Activated CD4-positive, alpha-beta memory T cell treated with anti-CD3 and anti-CD28 coated beads, Interleukin-2, amount 10 ng/mL, durations not matched to agents 7 days and 5 days (primary cell): ENCODE measurements at places on chromosomes 5 and 9. TPM values are rescaled to one million over a fixed set of nuclear protein-coding genes. Genes with fewer than 3 reads are reported as not detected.
A peak's percentile ranks its signal among the peaks of the same experiment; 100 is the strongest.

DNA sequence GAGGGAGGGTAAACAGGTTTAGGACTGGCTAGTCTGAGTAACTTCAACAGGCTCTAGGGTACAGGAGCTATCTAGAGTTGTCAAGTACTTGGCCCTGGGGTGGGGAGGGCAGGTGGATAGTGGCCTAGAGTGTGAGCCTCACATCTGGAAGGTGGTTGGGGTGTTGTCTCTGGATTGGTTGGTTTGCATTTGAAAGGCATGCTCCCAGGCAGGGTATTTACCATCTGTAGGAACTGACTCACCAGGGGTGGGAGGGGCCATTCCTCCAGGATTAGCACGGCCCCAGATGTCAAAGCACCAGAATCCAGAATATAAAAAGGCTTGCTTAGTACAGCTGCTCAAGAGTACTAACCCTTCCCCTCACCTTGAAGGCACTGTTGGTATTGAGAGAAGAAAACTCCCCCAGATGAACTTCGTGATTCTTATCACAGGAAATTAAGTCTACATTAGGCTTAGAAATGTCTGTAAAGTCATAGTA, 193.3 kb downstream of the NTRK2 start:
- no peak overlapping the region for H3K4me3 ChIP-seq
- H3K27me3 ChIP-seq = peaks cover 2% of the 10 kb centered on the region
- no peaks in the 10 kb centered on the region for H3K36me3 ChIP-seq
- H3K4me1 ChIP-seq = peaks cover 3% of the 10 kb centered on the region

- H3K27me3 ChIP-seq = no peaks in the 10 kb centered on the region
- no peaks in the 10 kb centered on the region for H3K4me1 ChIP-seq
- no peak overlapping the region for H3K4me3 ChIP-seq
- DNase-seq = no peak
- H3K36me3 ChIP-seq = no peaks in the 10 kb centered on the region
Observed at GRCh38 chr5:11452852-11453251, 451.4 kb downstream of the CTNND2 start.

- no peak overlapping the region for H3K27ac ChIP-seq
- DNase-seq = no peak
- H3K36me3 ChIP-seq = no peaks in the 10 kb centered on the region
- no peaks in the 10 kb centered on the region for H3K4me1 ChIP-seq
Observed at GRCh38 chr5:59358005-59358861, 535.3 kb downstream of the PDE4D start.

GRCh38 chr9:128243215-128244018, 32.4 kb downstream of the GOLGA2 start:
- H3K27ac ChIP-seq = no peak overlapping the region
- H3K27me3 ChIP-seq = peaks cover 15% of the 10 kb centered on the region
- no peak overlapping the region for H3K4me3 ChIP-seq
- DNase-seq = no peak

DNA sequence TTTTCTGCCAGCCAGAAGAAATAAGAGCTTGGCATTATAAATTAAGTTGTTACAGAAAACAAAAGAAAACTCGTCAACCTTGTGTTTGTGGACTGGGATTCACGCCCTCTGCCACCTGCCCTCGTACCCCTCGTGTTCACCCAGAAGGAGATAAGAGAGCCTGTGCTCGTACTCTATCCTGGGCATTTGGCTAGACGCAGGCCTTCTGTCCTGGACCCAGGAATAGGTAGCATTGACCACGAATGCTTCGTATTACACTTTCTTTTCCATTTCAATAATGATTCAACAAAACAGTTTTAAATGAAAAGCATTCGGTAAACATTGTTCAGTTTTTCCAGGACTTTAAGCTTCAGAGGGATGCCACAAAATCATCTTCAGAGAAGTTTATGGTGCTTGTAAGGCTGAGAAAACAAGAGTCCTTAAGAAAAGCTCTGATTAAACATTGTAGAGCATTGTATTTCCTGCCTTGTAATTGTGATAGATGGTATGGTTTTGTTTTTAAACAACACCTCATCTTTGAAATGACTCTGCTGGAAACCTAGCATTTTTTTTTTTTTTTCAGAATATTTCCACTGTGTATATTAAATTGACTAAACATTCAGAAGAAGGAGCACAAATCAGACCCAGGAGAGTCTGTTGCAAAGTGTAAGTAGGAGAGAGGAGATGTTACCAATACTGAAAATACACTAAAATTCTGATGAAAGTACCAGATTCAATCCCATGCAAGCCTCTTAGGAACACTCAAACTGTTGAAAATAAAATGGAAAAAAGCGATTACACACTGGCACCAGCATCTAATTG, 27.6 kb downstream of the MTX3 start:
- peaks cover 32% of the 10 kb centered on the region for H3K4me1 ChIP-seq
- peak overlapping the region; percentile 72 for H3K27ac ChIP-seq
- no peak for DNase-seq
- H3K36me3 ChIP-seq = peaks cover 3% of the 10 kb centered on the region
- no peak overlapping the region for H3K4me3 ChIP-seq
- peaks cover 3% of the 10 kb centered on the region for H3K27me3 ChIP-seq

DNA sequence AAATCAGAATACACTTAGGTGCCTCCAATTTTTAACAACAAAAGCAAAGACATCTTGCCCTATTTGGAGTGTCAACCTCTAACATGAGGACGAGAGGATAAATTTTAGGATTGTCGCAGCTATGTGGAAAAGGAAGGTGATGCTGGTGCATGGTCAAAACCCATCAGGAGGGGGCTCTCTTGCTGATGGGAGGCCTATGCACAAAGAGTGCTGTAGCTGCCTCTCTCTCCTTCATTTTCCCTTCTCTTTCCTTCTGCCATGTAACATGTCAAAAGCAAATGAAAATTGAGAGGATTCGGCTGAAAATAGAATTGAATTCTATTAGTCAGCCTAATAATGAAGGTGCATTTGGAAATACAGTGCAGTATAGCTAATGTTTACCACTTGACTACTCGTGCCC, 578.7 kb upstream of the ZNF462 start:
- no peak overlapping the region for H3K27ac ChIP-seq
- no peaks in the 10 kb centered on the region for H3K4me1 ChIP-seq
- H3K27me3 ChIP-seq = no peaks in the 10 kb centered on the region
- H3K36me3 ChIP-seq = no peaks in the 10 kb centered on the region

DNA sequence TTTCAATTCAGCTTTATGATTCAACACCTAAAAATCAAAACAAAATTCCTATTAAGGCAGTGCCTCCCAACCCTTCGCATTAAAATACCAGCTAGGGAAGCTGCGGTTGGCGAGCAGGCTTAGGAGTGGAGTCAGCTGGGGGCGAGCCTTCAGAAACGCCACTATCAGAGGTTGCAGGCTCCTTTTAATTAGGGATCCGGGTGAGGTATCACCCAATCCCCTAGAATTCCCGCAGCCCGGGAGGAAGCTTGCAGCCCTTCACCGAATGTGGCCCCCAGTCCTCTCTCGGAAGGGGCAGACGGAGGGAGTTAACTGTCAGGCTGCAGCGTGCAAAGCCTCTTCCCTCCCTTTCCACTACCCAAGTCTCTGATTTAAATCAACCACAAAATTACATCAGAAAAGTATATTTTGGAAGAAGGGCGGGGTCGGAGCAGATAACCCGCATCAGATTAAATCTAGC, 1.7 kb downstream of the STC2 start:
- H3K4me1 ChIP-seq = peaks cover 52% of the 10 kb centered on the region
- H3K36me3 ChIP-seq = peaks cover 49% of the 10 kb centered on the region
- H3K27ac ChIP-seq = no peak overlapping the region
- DNase-seq = no peak
- peaks cover 28% of the 10 kb centered on the region for H3K27me3 ChIP-seq
- peak overlapping the region; percentile 93 for H3K4me3 ChIP-seq

DNA sequence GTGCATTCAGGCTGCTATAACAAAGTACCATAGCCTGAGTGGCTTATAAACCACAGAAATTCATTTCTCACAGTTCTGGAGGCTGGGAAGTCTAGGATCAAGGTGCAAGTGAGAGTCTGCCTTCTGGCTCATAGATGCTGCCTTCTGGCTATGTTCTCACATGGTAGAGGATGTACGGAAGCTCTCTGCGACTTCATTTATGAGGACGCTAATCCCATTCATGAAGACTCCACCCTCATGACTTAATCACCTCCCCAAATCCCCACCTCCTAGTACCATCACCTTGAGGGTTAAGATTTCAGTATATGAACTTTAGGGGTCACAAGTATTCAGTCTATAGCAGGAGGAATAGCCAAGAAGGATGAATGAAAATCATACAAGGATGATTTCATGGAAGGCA, 37.3 kb upstream of the KCNIP1 start:
- H3K36me3 ChIP-seq = no peaks in the 10 kb centered on the region
- H3K4me3 ChIP-seq = no peak overlapping the region

DNA sequence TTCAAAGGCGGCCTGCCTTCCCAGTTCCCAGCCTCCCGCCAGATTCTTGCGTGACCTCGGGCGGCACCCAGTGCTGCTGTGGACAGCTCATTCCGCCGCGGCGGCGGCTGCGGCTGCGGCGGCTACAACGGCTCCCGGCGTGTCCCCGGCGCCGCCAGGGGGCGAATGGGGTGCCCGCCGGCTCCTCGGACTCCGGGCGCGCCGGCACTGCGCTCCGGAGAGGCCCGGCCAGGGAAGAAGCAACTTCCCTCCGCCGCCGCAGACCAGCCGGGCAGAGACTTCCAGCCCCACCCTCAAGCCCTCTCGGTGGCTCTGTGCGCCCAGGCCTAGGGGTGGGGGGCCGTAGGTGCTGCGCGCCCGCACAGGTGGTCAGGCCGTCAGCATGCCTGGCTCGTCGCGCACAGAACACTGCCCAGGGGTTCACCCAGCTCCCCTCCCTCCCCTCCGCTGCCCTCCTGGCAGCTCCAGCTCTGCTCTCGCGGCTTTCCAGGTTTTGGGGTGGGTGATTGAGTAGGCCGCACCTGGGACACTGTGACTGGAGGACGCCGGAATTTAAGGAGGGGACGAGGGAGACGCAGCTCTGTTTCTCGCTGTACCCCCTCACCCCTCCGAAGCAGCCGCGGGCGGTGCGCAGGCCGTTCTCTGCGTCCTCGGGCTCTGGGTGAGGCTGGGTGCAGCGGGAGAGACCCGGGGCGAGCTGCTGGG, 20.2 kb downstream of the IGIP start:
- H3K4me3 ChIP-seq = no peak overlapping the region
- H3K27ac ChIP-seq = no peak overlapping the region
- DNase-seq = peak; percentile 59
- peaks cover 18% of the 10 kb centered on the region for H3K4me1 ChIP-seq
- peaks cover 24% of the 10 kb centered on the region for H3K27me3 ChIP-seq

- no peak overlapping the region for H3K27ac ChIP-seq
- H3K27me3 ChIP-seq = peaks cover 9% of the 10 kb centered on the region
- DNase-seq = no peak
- peaks cover 68% of the 10 kb centered on the region for H3K4me1 ChIP-seq
- peaks cover 23% of the 10 kb centered on the region for H3K36me3 ChIP-seq
Observed at GRCh38 chr9:127931092-127931881, 710 bp upstream of the PIP5KL1 start.

DNA sequence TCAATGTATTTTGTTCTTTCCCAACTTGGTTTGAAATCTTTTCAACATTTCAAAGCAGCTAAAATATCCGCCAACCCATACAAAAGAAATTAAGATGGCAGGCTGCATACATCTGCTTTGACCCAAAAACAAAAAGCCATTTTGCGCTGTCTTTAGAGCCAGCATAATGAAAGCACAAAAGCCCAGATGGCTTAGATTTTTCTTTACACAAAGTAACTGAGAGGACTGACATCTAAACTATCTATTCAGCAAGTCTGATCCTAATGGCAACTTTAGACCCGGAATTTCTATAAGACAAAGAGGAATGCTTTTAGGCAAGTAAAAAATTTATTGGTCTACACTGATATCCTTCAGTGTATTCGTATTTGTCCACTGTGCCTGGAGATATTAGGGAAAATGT, 86.3 kb downstream of the MYO10 start:
- no peak for DNase-seq
- H3K36me3 ChIP-seq = no peaks in the 10 kb centered on the region
- H3K4me1 ChIP-seq = no peaks in the 10 kb centered on the region
- no peak overlapping the region for H3K4me3 ChIP-seq

- H3K27me3 ChIP-seq = peaks cover 7% of the 10 kb centered on the region
- no peak for DNase-seq
- H3K4me3 ChIP-seq = no peak overlapping the region
- H3K27ac ChIP-seq = no peak overlapping the region
- H3K4me1 ChIP-seq = peaks cover 8% of the 10 kb centered on the region
Observed at GRCh38 chr9:124497441-124497840, 9.8 kb downstream of the NR5A1 start.

DNA sequence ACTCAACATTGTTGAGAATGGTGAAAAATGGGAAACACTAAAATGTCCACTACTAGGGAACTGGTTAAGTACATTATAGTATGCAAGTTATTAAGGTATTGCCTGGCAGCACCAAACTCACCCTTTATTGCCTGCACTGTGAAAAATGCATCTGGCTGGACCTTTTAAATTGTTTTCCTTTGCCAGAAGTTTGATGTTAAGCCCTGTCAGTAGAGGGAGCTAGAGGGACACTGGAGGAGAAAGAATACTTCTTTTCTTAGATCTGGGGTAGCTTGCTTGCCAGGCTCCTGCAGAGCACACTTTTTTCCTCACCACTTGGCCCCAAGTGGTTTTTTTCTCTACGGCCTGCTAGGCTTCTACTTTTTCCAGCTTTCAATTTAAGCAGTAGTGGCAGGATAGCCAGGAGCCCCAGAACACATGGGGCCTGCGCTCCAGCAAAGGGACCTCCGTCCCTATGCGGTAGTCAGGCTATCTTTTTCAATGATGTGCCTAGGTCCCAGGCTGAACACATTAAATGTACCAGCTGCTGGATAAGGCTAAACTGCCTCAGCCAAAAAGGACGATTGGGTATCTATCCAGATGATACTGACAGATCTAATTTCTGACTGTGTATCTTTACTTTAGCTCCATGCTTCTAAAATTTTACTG, 8.0 kb upstream of the HABP4 start:
- H3K4me1 ChIP-seq = no peaks in the 10 kb centered on the region
- no peak overlapping the region for H3K27ac ChIP-seq
- H3K36me3 ChIP-seq = no peaks in the 10 kb centered on the region
- H3K27me3 ChIP-seq = no peaks in the 10 kb centered on the region
- H3K4me3 ChIP-seq = no peak overlapping the region
- no peak for DNase-seq

DNA sequence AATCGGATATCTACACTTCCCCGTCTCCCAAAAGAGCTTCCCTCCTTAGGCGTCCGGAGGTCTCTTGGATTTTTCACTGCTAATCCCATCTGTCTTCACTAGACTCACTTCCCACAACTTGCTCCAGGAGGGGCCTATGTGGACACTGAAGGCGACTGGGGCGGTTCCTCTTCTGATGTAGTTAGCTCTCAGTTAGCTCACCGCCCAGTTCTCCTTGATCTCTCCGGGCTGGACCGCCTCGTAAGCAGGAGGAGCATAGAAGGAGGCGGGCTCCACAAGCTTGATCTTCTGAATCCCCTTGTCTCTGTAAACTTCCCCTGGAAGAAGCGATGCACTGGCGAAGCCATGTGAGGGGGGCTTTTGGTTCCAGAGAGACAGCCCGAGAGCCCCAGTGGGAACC, 112.0 kb upstream of the SELENOP start:
- no peak overlapping the region for H3K4me3 ChIP-seq
- no peaks in the 10 kb centered on the region for H3K36me3 ChIP-seq
- no peak overlapping the region for H3K27ac ChIP-seq
- H3K27me3 ChIP-seq = no peaks in the 10 kb centered on the region
- DNase-seq = no peak
- no peaks in the 10 kb centered on the region for H3K4me1 ChIP-seq

GRCh38 chr5:77428526-77428925, 63.6 kb downstream of the WDR41 start:
- H3K36me3 ChIP-seq = peaks cover 21% of the 10 kb centered on the region
- H3K27me3 ChIP-seq = no peaks in the 10 kb centered on the region
- no peak overlapping the region for H3K4me3 ChIP-seq
- peaks cover 3% of the 10 kb centered on the region for H3K4me1 ChIP-seq
- H3K27ac ChIP-seq = no peak overlapping the region
- DNase-seq = no peak

The CLTB gene
- 57.2 TPM for total RNA-seq

The SLC28A3 gene
- total RNA-seq = 0.20 TPM

The FOXD4L5 gene
- 0.13 TPM for total RNA-seq

The PCA3 gene
- not detected for total RNA-seq

The RAPGEF6 gene
- total RNA-seq = 44.5 TPM

The RPL12 gene
- 1,395 TPM for total RNA-seq
